NCI-H1105 treated with DMSO at 0.1 percent for 48 hours (cell line): ENCODE measurements at places on chromosomes 6 and 20.

- DNase-seq, result no peak
These were observed 87.1 kb downstream of the TMEM242 start for GRCh38 chr6:157236040-157236725.

- DNase-seq, result peak; percentile 72
These were observed 65.8 kb upstream of the ARMC2 start for GRCh38 chr6:108782179-108783041.

- no peak for DNase-seq
These were observed 67.0 kb upstream of the SIRPA start for GRCh38 chr20:1827974-1828785.

DNA sequence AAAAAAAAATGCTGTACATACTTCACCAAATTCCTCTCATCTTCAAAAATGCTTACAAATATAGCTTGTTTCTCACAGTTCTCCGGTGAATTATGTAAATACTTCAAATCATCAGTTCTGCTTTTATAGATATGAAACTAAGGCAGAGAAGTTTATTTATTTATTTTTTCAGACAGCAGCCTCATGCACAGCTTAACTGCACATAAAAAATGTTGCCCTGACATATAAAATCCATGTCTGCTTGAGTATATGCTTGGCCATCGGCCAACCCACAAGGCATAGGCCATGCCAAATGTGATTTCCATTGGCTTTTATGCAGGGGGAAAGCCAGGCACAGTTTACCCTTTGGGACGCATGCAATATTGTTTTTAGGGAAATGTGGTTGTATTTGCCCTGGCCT is 57.3 kb upstream of the PHACTR2 start:
- peak; percentile 57 for DNase-seq

GRCh38 chr6:45552536-45552935 is 174.8 kb upstream of the SUPT3H start:
- no peak for DNase-seq

DNA sequence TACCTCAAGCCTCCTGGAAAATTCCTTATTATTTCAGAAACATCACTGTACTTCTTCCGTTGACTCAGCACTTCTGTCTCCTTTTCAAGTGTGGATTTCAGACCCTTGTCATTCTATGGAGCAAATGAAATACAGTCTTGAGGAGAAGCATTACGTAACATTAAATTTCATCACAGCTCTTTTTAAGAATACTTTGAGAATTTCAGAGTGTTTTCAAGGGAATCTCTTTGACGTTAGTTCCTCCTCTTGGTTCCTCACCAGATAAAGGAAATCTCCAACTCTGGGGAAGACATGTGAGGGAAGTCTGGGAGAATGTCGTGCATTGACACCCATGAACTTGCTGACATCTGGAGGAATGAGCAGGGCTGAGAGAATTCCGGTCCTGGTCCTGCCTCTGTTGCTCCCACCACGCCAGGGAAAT is 32.3 kb downstream of the UST start:
- no peak for DNase-seq

DNA sequence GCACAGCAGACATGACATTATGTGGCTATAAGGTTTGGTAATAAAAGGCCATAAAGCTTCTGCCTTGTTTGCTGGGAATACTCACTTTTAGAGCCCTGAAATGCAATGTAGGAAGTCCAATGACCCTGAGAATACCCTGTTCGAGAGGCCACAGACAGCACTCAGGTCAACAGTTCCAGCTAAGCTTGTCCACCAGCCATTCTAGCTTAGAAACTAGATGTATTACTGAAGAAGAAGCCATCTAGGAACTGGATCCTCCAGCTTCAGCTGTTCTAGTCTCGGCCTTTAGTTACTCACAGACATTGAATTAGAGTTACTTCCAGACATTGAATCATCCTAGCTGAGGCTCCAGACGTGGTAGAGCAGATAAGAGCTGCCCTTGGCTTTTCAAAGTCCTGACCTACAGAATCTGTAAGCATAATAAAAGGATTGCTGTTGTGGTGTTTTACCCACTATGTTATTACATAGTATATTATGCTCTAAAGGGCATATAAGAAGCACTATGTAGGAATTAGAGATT is 84.9 kb downstream of the MMS22L start:
- no peak for DNase-seq
